ENCODE measurements at places on chromosomes 11 and 22.

DNA sequence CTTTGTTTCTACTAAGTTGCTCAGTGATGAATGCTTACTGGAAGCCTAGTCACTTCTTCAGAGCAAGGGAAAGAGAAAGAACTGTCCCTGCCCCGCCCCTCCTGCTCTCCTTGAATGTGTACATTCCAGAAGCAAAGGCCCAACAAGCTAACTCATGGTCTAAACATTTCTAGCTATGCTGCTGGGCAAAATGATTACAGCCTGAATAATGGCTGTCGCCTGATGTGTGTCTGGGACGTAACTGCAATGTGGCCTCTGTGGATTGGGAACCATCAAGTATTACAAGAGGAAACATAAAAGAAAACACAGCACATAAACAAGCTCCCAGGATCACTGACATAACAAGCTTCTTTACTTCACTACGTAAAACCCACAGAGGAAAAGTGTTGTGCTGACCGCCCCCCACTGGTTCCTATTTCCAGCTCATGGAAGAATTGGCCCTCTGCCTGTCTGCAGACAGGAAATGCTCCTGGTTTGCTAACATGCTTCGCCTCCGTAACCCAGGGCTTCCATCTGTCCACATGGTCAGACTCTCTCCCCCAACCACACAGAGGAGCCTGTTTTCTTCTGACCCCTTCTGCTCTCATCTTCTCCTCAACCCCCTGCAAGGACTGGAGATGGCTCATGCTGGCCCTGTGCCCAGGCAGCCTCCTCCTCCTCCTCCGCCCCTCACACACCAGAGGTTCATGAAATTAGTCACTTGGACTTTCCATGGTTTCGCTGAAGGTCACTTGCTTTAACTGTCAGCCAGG, 187.2 kb downstream of the MAML2 start:
- no peak for DNase-seq

DNA sequence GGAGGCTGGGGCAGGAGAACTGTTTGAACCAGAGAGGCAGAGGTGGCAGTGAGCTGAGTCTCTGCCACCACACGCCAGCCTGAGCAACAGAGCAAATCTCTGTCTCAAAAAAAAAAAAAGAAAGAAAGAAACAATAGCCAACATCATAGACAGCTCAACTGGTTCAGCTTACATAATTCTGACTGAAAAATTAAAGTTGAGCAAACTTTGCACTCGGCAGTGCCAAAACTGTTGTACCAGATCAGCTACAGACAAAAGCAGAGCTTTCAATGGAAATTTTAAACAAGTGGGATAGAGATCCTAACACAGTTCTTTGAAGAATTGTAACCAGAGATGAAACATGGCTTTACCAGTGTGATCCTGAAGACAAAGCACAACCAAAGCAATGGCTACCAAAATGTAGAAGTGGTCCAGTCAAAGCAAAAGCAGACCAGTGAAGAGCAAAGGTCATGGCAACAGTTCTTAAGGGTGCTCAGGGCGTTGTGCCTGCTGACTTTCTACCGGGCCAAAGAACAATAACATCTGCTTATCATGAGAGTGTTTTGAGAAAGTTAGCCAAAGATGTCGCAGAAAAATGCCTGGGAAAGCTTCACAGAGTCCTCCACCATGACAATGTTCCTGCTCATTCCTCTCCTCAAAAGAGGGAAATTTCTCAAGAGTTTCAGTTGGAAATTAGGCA, 59.3 kb downstream of the TTC28 start:
- no peak for DNase-seq

- peak; percentile 16 for DNase-seq
Observed at GRCh38 chr11:125263268-125263790, 98.8 kb downstream of the PKNOX2 start.

- DNase-seq: no peak
Observed at GRCh38 chr11:117444711-117445658, 117.3 kb downstream of the CEP164 start.

DNA sequence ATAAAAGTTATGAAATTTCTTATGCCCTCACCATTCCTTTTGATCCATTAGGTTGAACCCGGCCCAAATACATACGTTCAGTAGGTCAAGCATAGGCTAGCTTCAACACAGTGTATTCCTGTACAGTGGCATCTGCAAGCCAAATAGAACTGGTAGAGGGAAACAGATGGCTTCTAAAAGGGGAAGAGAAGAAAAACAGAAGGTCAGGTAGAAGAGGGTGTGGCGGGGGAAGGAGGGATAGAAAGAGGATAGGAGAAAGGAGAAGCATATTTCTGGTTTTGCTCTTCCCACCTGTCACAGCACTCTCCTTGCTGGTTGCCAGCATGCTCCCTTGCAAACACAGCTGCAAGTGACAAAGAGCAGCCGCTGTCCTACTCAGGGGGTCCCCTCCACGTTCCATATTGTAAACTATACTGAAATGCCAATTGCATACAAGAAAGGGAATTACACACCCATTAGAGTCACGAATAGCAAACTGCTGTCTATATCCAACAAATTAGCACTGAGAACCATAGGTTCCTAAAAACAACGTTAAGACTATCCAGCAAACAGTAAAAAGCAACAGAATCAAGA, 71.8 kb downstream of the PHF21A start:
- DNase-seq: no peak

GRCh38 chr22:38758276-38758945, 2.6 kb upstream of the SUN2 start:
- DNase-seq: no peak

DNA sequence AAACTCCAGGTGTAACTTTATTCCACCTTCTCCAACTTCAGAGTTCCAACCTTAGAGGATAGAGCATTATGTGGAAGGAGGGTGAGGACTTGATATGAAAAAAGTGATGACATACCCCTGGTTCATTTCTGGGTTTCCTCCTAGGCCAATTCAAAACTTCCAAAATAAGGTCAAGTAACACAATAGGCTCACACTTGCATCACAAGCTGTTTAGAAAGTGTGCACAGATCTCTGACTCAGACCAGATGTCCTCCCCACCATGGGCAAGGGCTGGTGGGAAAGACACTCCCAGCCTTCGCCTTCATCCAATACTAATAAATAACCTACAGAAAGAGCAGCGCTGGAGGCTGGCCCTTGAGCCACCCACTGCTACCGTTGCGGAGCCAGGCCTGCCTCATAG, 5.8 kb upstream of the BUD13 start:
- DNase-seq: no peak

- no peak for DNase-seq
Observed at GRCh38 chr11:128331317-128331716, 256.0 kb downstream of the ETS1 start.

DNA sequence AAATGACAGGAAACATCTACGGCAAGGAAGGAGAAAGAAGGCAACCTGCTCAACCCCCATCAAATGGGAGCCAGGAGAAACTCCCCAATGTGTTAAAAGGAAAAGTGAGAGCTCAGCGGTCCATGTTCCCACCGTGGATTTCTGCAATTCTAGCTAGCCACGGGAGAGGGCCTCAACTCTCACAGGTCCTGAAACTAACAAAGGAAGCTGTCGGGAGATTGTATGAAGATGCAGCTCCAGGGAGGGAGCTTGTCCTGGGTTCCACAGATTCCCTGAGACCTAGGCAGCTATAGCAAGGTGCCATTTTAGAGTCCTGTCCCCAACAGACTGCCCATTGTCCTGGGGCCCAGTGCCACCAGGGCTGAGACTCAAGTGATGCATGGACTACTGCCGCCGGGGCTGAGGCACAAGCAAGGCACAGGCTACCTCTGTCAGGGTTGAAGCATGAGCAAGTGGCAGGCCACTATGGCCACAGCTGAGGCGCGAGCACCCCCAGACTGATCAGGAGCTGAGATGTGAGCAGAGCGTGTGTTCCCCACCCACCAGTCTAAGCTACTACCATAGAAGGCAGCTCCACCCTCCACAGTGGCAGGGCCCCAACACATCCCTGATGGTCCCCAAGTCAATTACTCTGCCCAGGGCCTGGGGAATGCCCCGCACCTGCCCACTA, 31.3 kb downstream of the RSF1 start:
- no peak for DNase-seq

GRCh38 chr11:96112192-96113128, 188.6 kb upstream of the MTMR2 start:
- no peak for DNase-seq

GRCh38 chr11:86595451-86595850, 77.0 kb downstream of the ME3 start:
- DNase-seq: no peak

- DNase-seq: no peak
Observed at GRCh38 chr22:32868946-32869345, 67.4 kb downstream of the TIMP3 start.

Measured in NCI-H1092 (cell line).